ENCODE measurements at places on chromosomes 6 and 20. TPM values are rescaled to one million over a fixed set of nuclear protein-coding genes. Genes with fewer than 3 reads are reported as not detected.

ZNF334 gene
- 12.6 TPM for polyA plus RNA-seq

SHLD1 gene
- polyA plus RNA-seq, result 4.6 TPM

CD24 gene
- polyA plus RNA-seq, result 148 TPM

SPATA25 gene
- 6.6 TPM for polyA plus RNA-seq

GRM1 gene
- 0.35 TPM for polyA plus RNA-seq

ADGRF5 gene
- polyA plus RNA-seq, result 0.51 TPM

TRAPPC3L gene
- polyA plus RNA-seq, result not detected

TRIM31 gene
- not detected for polyA plus RNA-seq

HLA-DQA1 gene
- polyA plus RNA-seq, result 0.27 TPM

GJA10 gene
- not detected for polyA plus RNA-seq

C6orf132 gene
- polyA plus RNA-seq, result 0.49 TPM

NUDT3 gene
- 18.6 TPM for polyA plus RNA-seq

NRSN1 gene
- polyA plus RNA-seq, result not detected

C6orf141 gene
- polyA plus RNA-seq, result 0.98 TPM

CALHM6 gene
- polyA plus RNA-seq, result 1.9 TPM

RPRD1B gene
- 31.0 TPM for polyA plus RNA-seq

ATP9A gene
- polyA plus RNA-seq, result 11.3 TPM

PIGT gene
- polyA plus RNA-seq, result 150 TPM

SPATS1 gene
- not detected for polyA plus RNA-seq

SCUBE3 gene
- 81.8 TPM for polyA plus RNA-seq

F13A1 gene
- 1.3 TPM for polyA plus RNA-seq

HCRTR2 gene
- polyA plus RNA-seq, result not detected

DOK5 gene
- polyA plus RNA-seq, result 1.6 TPM

SIRPD gene
- not detected for polyA plus RNA-seq

GGTLC1 gene
- not detected for polyA plus RNA-seq

ACOT13 gene
- polyA plus RNA-seq, result 127 TPM

SEMG1 gene
- not detected for polyA plus RNA-seq

COL11A2 gene
- 59.6 TPM for polyA plus RNA-seq

ZNF184 gene
- polyA plus RNA-seq, result 5.1 TPM

CPNE1 gene
- 225 TPM for polyA plus RNA-seq

PSMB8 gene
- 0.57 TPM for polyA plus RNA-seq

THBD gene
- polyA plus RNA-seq, result 2.5 TPM

PPP1R3G gene
- polyA plus RNA-seq, result 6.3 TPM

BPIFA1 gene
- not detected for polyA plus RNA-seq

UNC5CL gene
- polyA plus RNA-seq, result 5.3 TPM

MATN4 gene
- not detected for polyA plus RNA-seq

SMIM26 gene
- 167 TPM for polyA plus RNA-seq

CALHM5 gene
- not detected for polyA plus RNA-seq

LSM2 gene
- polyA plus RNA-seq, result 88.6 TPM

TUBE1 gene
- polyA plus RNA-seq, result 22.5 TPM

OR2B6 gene
- not detected for polyA plus RNA-seq

HLA-DMB gene
- polyA plus RNA-seq, result not detected

PERP gene
- polyA plus RNA-seq, result 67.9 TPM

TBP gene
- polyA plus RNA-seq, result 27.3 TPM

SLC32A1 gene
- polyA plus RNA-seq, result not detected

CCN5 gene
- polyA plus RNA-seq, result 0.20 TPM

EYA2 gene
- not detected for polyA plus RNA-seq

SRSF6 gene
- polyA plus RNA-seq, result 47.3 TPM

STX7 gene
- 28.6 TPM for polyA plus RNA-seq

Data from cardiac muscle cell (in vitro differentiated cells and primary cell).